ENCODE measurements at places on chromosomes 6 and 20.

- DNase-seq, result no peak
Observed at GRCh38 chr6:170235391-170236125, 55.3 kb downstream of the DLL1 start.

DNA sequence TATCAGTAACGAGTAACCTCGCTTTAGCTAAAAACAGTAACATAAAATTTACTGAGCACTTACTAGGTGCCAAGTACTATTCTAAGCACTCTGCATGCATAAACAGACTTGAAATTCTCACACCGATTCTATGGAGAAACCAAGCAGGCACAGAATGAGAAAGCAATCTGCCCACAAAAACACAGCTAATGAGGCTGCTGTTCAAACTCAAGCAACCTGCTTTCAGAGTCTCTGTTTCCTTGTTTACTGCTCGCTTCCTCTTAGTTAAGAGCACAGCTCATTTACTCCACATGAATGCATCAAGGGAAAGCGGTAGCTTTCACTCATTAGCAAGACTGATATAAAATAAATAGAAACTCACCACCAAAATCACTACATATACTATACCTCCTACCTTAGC lies 37.4 kb downstream of the PRKN start:
- no peak for DNase-seq

- DNase-seq, result peak; percentile 26
Observed at GRCh38 chr6:35146453-35146852, 5.3 kb upstream of the TCP11 start.

- DNase-seq, result no peak
Observed at GRCh38 chr6:159892053-159892452, 1.3 kb downstream of the MAS1 start.

DNA sequence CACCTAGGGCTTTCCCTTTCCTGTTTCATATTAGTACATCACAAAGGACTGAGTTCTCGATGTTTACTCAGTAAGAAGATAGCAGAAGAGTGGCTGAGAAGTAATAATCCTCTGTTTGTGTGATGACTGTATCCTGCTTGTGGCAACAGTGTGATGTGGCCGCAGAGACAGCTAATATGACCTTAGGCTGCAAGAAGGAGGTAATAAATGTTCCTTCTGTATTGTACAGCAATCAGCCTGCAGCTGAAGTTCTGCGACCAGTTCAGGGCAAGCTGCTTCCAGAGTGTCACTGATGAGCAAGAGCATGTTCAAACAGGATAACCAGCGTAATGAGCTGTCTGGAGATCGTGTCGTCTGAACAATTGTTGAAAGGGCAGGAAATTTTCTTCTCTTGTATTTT lies 70.9 kb downstream of the OPN5 start:
- no peak for DNase-seq
